Suprapubic skin (tissue), 4 donors: ENCODE measurements at places on chromosomes 3 and 15.

- H3K36me3 ChIP-seq = peaks cover 26% of the 10 kb centered on the region
- no peak overlapping the region for H3K27ac ChIP-seq
- no peaks in the 10 kb centered on the region for H3K27me3 ChIP-seq
- peak; percentile 40 for DNase-seq
- no peak overlapping the region for H3K4me3 ChIP-seq
- H3K4me1 ChIP-seq = no peaks in the 10 kb centered on the region
Measured at GRCh38 chr15:64144192-64144564, 7.4 kb upstream of the SNX22 start.

GRCh38 chr3:177338697-177339219 is 141.5 kb upstream of the TBL1XR1 start:
- no peak overlapping the region for H3K4me3 ChIP-seq
- H3K27me3 ChIP-seq = no peaks in the 10 kb centered on the region
- no peak for DNase-seq
- H3K4me1 ChIP-seq = peaks cover 39% of the 10 kb centered on the region
- H3K36me3 ChIP-seq = no peaks in the 10 kb centered on the region

DNA sequence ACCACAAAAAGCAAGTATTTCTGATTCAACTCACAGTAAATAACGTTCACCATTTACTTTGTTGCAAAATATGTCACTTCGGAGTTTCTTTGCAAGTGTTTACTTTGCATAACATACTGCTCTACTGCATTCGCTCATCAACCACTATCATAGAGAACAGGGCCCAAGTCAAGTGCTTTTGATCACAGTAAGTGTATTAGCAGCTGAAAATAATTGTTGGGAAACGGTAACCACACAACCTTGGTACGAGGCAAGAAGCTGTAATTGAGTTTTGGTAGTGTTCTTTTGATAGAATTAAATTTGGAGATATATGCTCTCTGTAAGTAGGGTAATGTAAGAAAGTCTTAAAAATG is 80.1 kb downstream of the SATB1 start:
- peaks cover 11% of the 10 kb centered on the region for H3K36me3 ChIP-seq
- no peaks in the 10 kb centered on the region for H3K27me3 ChIP-seq
- no peak for DNase-seq

GRCh38 chr15:29568840-29569532 is 253.3 kb downstream of the TJP1 start:
- no peak for DNase-seq
- peaks cover 64% of the 10 kb centered on the region for H3K27me3 ChIP-seq
- peaks cover 18% of the 10 kb centered on the region for H3K4me1 ChIP-seq
- H3K27ac ChIP-seq = no peak overlapping the region
- no peaks in the 10 kb centered on the region for H3K36me3 ChIP-seq

GRCh38 chr3:167350245-167350862 is 29.7 kb downstream of the ZBBX start:
- H3K36me3 ChIP-seq = no peaks in the 10 kb centered on the region
- H3K27me3 ChIP-seq = no peaks in the 10 kb centered on the region
- H3K4me3 ChIP-seq = no peak overlapping the region
